ENCODE measurements at places on chromosomes 6 and 20.

- DNase-seq = no peak
Observed at GRCh38 chr20:1467355-1468116, 887 bp upstream of the NSFL1C start.

GRCh38 chr6:744666-745353 is 51.9 kb upstream of the EXOC2 start:
- no peak for DNase-seq

GRCh38 chr6:129903082-129903481 is 42.0 kb upstream of the TMEM244 start:
- DNase-seq = no peak

GRCh38 chr6:142545147-142545546 is 243.3 kb downstream of the ADGRG6 start:
- DNase-seq = no peak

DNA sequence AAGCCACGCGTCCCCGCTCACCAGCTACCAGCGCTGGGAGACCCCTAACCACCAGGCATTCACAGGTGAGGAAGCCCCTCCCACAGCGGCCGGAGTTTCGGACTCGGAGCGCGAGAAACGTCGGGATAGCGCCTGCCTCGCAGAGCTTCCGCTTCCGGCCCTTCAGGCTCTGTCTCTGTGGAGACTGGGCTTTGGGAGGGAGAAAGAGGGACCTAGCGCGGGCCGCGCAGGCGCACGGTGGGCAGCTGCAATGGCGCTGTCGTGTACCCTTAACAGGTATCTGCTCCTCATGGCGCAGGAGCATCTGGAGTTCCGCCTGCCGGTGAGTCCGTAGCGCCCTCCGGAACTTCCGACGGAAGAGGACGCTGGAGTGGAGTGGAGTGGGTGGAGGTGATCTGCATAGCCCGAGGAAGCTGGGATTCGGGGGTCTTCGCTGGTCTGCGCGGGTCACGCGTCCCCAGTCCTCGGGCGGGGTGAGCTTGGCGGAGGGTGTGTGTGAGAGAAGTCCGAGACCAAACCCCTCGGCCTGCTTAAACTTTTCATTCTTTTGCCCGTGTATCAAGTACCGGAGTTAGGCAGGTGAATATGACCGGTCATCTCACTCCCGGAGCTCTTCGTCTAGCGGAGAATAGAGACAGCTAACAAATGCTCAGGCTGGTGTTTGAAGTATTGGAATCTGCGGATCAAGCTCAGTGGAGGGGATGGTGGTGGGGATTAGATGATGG is at the start of gene TRMT11:
TRMT11 (plus strand) TSS at position 240 of the 725 bp plus-strand sequence; CDS start at position 251, 11 bp downstream.
- peak; percentile 78 for DNase-seq

DNA sequence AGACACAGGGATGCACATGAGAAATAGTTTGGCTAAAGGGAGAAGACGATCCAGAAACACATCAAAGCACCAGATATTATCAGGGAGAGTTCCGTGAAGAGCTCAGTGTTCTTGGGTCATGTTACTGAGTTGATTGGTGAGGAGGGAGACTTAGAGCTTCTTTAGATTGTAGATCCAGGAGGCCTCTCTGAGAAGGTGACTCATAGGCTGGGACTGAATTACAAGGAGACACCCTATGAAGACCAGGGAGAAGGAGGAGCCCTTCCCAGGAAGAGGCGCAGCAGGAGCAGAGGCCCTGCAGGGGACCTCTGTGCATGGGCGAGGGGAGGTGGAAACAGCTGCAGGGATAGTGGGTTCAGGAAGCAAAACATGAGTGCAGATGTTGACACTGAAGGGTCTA is 196.5 kb downstream of the SLC24A3 start:
- DNase-seq = no peak

DNA sequence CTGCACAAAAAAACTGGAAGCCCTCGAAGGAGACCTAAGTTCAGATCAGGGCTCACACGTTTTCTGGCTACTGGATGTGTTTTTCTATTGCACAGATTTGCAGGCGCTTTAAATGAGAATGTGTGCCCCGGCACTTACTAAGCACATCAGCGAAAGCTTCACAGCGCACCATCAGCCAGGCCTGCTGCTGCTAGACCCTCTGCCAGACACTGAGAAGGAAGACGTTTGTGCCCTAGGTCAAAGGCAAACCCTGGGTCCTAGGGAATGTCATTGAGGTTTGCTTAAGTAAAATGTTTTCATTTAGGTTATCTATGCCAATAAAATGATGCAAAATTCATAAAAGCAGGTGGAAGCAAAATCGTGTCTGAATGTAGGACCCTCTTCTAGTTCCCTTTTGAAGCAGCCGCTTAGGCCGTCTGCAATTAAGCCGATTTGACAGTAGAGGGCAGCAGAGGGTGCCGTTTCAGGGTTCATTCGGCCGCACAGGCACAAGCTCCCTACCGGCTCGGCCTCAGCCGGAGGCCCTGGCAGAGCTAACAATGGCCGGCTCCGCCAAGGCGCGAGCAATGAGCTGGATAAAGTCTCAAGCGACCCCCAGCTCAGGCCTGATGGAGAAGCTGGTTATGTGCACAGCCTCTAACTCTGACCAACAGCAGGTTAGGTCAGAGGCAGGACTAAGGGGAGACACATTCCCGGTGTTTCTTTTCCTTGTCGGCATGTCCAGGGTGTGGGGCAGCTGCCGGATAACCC is 107.2 kb upstream of the FOXA2 start:
- peak; percentile 94 for DNase-seq

DNA sequence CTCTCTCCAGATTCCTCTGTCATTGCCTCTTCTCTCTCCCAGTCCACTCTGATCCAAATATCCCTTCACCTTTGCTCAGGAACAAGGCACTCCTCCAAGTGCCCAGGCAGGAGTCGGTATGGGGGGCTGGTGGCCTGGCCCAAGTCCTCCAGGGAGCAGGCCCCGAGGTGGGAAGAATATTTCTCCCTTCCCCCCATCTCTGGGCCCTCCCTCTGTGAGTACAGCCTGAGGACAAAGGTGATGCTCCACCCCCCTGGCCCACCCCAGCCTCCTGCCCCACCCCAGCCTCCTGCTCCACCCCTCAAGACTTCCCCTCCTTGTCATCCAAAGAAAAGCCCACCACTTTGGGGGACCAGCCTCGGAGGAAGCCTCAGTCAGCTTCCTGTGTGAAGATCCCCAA is 96.9 kb downstream of the NCR2 start:
- no peak for DNase-seq

DNA sequence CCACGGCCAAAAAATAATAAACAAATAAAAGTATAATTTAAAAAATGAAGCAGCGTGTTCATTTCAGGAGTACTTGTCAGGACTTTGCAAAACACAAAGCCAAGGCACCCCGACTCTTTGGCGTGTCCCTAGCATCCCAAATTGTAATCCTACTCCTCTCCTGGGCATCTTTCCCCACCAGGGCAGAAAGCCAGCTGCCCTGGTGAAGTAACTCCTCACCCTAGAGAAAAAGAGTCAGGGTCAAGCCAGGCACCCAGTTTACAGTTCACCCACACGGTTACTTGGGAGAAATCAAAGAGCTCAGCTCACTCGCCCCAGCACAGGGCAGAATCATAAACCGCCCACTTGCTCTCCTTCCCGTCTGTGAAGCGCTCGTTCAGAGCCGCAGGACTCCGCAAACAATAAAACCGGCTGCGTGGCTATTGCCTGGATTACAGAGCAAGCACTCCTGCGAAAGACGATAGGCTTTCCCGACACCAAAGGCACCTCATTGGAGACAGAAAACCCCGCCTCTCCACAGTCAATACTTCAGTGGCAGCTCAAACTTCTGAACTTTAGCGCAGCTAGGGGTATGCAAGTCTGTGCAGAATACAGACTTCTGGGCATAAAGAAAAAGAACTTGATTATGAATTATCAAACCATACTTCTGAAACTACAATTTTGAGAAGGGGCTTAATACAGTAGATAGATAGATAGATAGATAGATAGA is 73.0 kb upstream of the NHSL1 start:
- peak; percentile 90 for DNase-seq

GRCh38 chr20:17712708-17713107 is 12.9 kb downstream of the BANF2 start:
- DNase-seq = no peak

DNA sequence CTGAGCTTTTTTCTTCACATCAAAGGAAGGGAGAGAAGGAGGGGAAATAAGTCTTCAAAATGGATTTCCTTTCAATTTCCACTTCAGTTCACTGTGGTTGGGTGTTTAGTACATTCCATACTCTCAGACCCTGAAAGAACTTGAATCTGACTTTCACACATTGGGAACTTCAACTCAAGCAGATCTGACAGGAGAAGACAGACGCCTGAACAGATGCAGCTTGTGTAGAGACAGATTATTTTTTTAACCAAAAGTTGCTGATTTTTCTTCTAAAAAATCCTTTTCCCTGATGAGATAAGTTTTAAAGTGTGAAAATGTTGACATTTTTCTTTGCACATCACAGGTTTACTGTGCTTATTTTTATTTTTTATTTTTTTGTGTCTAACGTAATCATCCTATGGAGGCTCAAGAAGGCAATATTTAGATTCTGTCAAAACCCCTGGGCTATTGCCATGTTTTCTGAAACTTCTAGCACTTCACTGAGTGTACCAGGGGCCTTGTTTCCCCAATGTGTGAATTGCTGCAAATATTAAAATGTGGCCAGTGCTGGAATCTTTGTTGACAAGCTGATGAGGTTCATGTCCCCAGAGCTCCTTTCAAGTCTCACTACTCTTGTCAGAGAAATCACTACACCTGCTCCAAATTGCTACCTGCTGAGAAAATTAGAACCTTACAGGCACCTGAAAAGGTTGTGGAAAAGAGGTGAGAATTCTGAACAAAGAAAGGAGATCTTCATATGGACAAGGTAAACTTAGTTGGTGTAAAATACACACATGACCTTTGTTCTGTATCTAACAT is 214.8 kb upstream of the BTBD3 start:
- no peak for DNase-seq

- no peak for DNase-seq
Observed at GRCh38 chr20:36004045-36004444, 35.7 kb downstream of the CNBD2 start.

DNA sequence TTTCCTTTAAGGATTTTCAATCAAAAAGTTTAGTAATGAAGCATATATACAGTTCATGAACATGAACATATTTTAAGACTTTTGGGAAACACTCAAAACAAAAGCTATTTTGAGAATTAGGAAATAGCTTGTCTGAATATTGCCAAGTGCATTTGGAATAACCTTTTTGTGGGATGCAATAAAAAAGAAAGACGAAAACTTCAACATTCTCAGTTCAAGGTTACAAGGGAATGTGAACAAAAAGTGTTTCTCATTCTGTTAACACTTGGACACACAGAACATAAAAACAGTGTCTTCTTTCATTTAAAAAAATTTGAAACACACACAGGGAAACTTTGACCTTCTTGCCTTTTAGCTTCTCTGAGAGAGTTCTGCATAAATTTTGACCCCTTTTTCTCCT is 72.7 kb upstream of the TCF21 start:
- DNase-seq = no peak

DNA sequence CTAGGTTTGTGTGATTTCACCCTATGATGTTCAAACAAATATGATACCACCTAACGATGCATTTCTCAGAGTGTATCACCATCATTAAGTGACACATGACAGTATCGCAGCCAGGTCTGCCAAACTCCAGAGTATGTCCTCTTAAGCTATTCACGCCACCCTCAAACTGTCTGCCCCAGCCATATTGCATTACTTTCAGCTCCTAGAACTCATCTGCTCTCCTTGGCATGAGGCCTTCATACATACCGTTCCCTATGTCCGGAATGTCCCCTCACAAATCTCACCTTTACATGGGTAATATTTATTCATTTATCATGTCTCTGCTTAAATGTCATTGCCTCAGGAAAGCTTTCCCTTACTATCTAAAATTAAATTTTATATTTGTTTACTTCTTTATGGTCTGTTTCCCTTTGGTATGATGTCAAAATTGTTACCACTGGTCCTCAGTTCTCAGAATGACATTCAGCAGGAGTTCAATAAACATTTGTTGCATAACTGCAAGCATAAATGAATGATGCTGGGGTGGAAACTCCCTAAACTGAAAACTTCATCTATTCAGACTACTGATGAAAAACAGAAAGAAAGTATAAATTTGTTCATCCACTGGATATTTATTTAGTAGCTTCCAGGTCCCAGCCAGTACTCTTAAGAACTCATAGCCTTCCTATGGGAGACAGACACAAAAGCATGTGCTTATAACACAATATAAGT is 3.2 kb downstream of the SESN1 start:
- no peak for DNase-seq

DNA sequence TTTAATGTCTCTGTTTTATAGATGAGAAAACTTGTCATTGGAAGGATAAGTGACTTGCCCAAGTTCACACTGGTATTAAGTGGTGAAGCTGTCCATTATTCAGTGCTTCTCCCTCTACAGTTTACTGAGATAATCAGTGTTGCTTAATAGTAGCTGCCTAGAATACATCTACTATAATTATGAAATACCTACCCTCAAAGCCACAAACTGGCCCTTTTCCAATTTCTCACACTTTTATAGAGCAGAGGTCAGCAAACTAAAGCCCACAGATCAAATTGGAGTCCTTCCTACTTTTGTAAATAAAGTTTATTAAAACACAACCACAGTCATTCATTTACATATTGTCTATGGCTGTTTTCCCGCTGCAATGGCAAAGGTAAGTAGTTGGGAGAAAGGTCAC is 73.5 kb downstream of the EYS start:
- DNase-seq = no peak

GRCh38 chr20:22794200-22794599 is 209.8 kb upstream of the FOXA2 start:
- DNase-seq = no peak

DNA sequence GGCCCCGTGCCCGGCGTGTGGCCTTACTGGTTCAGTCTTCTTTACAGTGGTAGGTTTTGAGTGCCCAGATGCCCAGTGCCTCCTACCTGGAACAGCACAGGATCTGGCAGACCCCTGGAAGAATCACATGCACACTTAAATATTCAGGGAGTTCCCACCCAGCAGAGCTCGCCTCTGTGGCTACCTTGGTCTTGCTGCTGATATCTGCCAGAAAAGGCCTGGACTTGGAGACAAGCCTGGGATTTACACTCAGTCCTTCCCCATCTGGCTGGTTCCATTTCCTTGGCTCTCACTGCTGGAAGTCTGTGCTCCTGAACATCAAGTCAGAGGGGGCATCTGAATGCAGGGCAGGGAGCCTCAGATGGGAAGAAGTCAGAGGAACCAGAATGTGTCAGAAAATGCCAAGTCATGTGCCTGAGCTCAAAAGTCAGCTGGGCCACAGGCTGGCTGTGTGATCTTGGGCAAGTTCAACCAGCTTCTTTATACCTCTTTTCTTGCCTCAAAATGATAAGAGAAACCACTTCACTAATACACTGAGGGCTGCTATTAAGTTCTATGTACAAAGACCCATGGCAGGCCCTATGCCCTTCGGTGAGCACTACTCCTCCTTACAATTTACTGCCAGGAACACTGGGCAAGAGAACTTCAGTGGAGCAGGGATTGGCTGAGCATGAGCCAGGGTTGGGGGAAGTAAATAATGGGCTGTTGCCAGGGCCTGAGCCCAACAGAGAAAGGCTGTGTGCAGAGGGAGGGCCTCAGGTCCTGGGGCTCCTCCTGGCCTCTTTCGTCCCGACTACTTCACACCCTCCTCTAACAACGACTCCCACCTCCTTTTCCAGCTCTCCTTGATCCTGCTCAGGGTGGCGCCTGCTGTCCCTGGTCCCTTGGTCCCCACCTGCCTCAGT is 158.1 kb upstream of the PROKR2 start:
- no peak for DNase-seq

All from NCI-H510A treated with DMSO at 0.1 percent for 48 hours (cell line).